ENCODE measurements at places on chromosomes 1 and 21.

DNA sequence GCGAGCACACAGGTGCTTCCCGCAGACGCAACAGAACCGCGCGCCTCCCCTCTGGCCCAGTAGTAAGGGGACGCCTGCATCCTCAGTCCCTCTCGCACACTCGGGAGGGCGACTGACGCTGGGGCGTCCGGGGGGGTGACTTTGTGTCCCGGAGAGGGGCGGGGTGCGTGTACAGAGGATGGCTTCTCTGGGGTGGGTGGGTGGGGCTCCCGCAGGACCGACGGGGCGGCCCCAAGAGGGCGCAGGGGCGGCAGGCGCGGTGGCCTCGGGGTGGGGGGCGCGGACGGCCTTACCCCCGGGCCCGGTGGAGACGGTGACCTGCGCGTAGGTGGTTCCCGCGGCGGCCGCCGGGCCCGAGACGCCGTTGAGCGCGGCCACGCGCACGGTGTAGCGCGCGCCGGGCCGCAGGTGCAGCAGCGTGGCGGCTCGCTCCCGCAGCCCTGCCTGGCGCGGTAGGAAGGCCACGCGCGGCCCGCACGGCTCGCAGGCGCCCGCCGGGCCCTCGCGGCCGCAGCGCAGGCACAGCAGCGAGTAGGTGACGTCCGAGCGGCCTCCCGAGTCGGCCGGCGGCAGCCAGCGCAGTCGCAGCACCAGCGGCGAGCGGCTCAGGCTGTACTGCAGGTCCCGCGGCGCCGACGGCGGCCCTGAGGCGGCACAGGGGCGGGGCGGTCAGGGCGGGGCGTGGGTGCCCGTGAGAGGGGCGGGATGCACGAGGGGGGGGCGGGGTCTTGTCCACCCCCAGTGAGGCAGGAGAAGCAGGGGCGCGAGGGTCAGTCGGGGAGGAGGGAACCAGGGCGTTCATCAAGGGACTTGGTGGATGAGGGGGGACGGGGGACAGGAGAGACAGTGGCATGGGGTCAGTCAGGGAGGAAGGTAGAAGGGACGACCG, 12.1 kb downstream of the EPHA10 start:
- DNase-seq = peak; percentile 26

DNA sequence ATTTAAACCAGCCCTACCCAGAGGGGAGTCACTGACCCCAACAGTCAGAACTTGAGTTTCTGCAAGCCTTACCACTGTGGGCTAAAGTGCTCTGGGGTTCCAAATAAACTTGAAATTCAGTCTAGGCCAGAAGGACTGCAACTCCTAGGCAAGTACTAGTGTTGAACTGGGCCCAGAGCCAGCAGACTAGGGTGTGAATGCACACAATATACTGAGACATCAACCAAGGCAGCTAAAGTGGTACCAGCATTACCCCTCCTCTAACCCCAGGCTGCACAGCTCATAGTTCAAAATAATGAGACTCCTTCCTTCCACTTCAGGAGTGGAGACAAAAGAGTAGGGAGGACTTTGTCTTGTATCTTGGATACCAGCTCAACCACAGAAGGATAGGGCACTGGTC, 18.9 kb upstream of the IL20 start:
- peak; percentile 52 for DNase-seq

DNA sequence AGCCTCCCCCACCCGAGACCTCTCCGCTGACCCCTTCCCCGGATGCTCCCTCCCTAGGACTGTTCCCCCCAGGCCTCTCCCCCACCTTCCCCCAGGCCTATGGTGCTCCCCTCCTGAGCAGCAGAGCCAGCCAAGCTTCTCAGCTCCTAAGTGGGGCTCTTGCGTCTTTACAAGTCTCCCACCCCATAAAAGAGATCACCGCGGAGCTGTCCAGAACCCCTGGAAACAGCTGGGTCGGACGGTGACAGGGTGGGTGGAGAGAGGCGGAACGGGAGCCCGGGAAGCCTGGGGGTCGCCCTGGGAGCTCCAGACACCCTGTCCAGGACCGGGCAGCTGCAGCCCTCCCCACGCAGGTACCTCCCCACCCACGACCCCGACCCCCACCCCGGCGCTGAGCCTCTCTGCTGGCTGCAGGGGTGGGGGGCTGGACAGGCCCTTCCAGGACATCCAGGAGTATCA, 61.2 kb downstream of the WNT9A start:
- DNase-seq = no peak

- DNase-seq = no peak
These were observed at the start of gene TAS1R3 for GRCh38 chr1:1331068-1331965. Gene TAS1R3 (plus strand): TSS chr1:1331280. CDS start chr1:1331346, 66 bp downstream.

DNA sequence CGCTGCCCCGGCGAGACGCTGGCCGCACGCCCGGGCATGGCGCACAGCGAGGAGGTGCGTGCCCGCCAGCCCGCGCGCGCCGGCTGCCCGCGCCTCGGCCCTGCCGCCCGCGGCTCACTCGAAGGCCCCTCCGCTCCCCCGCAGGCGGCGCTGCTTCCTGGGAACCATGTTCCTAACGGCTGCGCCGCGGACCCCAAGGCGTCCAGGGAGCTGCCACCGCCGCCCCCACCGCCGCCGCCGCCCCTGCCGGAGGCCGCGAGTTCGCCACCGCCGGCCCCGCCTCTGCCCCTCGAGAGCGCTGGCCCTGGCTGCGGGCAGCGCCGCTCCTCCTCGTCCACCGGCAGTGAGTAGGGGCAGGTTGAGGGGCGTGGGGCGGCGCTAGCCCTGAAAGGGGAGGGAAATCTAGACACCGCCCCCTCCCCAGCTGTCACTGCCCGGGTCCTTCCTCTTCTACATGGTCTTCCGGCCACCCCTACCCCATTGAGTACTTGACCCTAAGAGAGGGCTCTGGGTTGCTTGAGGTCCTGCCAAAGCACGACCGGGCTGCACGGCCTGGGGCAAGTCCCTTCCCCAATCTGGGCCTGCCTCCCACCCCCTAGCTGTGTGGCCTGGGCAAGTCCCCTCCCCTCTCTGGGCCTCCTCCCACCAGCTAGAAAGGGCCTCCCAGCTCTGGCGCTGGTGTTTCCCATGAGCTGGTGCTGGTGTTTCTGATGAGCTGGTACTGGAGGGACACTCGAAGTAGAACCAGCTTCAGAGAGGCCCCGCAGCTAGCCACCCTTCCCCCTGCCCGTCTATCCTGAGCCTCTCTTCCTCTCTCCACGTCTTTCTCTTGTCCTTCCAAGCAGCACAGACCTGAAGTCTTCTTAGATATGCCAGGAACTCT, 17.0 kb downstream of the TNFRSF25 start:
- DNase-seq = peak; percentile 37

- no peak for DNase-seq
These were observed 892.6 kb downstream of the MRPL39 start for GRCh38 chr21:24714646-24715200.

GRCh38 chr1:160826546-160826945, 30.6 kb downstream of the LY9 start:
- DNase-seq = no peak

- no peak for DNase-seq
These were observed 192.5 kb downstream of the FOXD2 start for GRCh38 chr1:47630346-47630745.

GRCh38 chr1:21655748-21656147, 13.4 kb downstream of the RAP1GAP start:
- DNase-seq = peak; percentile 15

- DNase-seq = peak; percentile 42
These were observed 238.5 kb downstream of the PTGER3 start for GRCh38 chr1:70809069-70809468.

- DNase-seq = no peak
These were observed 33.6 kb upstream of the FHAD1 start for GRCh38 chr1:15213341-15213821.

DNA sequence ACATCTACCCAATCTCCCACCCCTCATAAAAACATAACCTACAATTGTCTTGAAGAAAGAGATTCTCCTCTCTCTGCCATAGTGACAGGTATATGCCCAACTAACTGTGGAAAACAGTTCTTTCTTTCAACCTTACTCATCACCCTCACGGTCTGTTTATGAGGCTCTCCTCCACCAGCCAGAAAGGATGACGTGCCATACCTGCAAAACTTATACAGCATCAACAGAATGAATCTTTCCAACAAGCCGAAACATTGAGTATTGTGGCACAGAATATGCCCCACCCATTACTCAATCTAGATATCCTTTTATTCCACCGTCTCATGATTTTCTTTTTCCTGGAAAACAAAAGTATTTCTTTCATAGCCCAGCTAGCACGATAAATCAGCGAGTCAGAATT, 55.7 kb downstream of the RBM11 start:
- DNase-seq = no peak

GRCh38 chr1:111747947-111748346, 7.8 kb upstream of the DDX20 start:
- no peak for DNase-seq

GRCh38 chr21:41349126-41349525, 12.7 kb upstream of the MX2 start:
- no peak for DNase-seq

GRCh38 chr1:199223936-199224335, 585.1 kb downstream of the PTPRC start:
- DNase-seq = no peak

DNA sequence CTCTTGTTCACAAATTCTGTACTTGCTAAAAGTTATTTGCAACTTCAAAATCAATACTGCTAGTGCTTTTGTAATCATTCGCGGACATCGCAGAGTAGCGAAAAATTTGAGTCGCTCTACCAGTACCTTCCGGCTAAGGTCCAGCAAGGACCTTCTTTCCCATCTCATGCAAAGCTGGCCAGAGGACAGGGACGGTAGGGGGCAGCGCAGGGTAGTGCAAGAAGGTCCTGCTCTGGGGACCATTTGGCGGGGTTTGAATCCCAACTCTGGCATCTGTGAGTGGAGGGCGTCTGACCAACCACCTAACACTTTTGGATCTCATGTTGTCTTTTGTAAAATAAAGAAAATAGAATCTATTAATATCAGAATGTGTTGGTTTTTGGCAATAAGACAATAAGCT, 258.3 kb downstream of the SPATA17 start:
- no peak for DNase-seq

- no peak for DNase-seq
These were observed 21.4 kb downstream of the FOXO6 start for GRCh38 chr1:41382480-41383090.

DNA sequence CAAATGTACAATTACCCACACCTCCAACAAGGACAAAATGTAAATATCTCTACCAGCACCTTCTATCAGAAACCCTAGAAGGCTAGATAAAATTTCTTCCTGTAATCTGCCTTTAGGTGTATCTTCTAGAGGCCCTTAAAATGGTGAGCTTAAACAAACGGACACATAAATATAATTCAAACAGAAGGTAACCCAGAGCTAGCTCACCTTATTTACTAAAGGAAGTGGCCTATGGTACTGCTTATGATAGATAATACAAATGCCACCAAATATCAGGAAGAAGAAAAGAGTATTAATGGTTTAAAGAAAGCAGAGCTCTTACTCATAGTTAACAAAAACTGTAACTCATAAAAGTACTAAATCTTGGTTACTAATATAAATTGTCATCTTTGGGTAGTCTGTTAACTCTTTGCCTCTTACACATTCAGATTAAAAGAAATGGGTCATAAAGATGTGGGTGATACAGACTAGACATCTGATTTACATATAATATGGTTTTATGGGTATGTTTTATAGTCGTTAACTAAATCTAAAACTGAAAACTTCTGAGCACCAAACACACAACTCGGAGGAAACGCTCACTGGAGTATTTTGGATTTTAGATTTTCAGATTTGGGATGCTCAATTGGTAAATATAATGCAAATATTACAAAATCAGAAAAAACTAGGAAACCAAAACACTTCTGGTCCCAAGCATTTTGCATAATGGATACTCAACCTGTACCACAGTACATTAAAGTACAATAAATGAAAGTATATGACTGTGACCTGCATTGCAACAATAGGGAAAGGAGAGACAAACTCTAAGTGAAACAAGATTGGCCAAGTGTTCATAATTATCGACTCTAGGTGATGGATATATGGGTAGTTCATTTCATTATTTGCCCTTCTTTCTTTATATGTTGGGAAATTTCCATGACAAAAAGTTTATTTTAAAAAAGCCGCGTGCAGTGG, 23.2 kb downstream of the TRIT1 start:
- DNase-seq = no peak
